NCI-H510A treated with DMSO at 0.1 percent for 48 hours (cell line): ENCODE measurements at places on chromosomes 6 and 20.

- no peak for DNase-seq
Measured at GRCh38 chr20:19791887-19792286, 33.8 kb downstream of the RIN2 start.

DNA sequence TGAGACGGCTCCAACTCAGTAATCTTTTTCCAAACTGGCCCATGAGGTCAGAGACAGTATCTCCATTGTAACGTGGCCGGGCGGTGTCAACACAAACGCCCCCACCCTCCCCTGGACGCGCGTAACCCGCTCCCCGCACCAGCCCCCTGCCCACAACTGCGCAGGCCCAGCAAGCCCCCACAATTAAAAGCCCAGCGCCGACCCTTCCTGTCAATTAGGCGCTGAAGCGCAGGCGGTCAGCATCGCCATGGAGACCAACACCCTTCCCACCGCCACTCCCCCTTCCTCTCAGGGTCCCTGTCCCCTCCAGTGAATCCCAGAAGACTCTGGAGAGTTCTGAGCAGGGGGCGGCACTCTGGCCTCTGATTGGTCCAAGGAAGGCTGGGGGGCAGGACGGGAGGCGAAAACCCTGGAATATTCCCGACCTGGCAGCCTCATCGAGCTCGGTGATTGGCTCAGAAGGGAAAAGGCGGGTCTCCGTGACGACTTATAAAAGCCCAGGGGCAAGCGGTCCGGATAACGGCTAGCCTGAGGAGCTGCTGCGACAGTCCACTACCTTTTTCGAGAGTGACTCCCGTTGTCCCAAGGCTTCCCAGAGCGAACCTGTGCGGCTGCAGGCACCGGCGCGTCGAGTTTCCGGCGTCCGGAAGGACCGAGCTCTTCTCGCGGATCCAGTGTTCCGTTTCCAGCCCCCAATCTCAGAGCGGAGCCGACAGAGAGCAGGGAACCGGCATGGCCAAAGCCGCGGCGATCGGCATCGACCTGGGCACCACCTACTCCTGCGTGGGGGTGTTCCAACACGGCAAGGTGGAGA, at the start of the genes HSPA1A and HSPA1L:
TSS of gene HSPA1A (plus strand) at position 519 of the 814 bp plus-strand sequence. CDS start at position 733, 214 bp downstream.
TSS of gene HSPA1L (minus strand) at position 259 of the 814 bp plus-strand sequence. CDS start 3,311 bp downstream, outside the sequence.
- DNase-seq, result peak; percentile 99

DNA sequence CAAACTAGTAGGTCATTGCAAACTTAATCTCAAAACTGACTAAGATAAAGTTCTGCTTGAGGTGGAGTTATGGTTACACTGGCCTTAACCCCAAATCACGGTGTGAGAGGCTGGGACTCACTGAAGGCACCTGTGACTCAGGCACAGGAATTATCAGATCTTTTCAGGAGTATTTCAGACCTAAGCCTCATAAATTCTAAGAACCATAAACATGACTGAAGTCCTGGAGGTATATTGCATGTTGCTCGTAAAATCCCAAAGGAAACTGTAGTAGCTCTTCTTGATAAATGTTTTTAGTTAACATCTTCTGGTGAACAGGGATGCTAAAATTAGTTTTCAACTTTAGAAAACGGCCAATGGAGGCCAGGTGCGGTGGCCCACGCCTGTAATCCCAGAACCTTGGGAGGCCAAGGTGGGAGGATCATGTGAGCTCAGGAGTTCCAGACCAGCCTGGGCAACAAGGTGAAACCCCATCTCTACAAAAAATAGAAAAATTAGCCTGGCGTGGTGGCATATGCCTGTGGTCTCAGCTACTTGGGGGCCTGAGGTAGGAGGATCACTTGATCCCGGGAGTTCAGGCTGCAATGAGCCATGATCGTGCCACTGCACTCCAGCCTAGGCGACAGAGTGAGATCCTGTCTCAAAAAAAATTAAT, 36.5 kb downstream of the DZANK1 start:
- no peak for DNase-seq

DNA sequence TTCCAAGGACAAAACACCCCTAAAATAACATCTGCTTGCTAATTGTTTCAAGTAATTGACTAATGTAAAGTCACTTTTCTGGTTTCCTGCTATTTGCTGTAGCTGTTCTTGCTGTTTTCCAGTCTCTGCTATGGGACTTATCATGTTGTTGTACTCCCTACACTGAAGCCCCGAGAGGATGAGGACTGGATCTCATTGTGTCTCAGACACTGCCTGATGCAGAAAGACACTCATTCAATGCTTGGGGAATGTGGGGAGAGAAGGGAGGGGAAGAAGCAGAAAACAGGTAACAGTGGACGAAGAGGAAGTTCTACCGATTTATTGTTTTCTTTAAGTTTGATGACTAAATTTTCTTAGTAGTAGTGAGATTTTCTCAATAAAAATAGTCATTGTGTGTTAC, 79.8 kb downstream of the DOK5 start:
- DNase-seq, result no peak

DNA sequence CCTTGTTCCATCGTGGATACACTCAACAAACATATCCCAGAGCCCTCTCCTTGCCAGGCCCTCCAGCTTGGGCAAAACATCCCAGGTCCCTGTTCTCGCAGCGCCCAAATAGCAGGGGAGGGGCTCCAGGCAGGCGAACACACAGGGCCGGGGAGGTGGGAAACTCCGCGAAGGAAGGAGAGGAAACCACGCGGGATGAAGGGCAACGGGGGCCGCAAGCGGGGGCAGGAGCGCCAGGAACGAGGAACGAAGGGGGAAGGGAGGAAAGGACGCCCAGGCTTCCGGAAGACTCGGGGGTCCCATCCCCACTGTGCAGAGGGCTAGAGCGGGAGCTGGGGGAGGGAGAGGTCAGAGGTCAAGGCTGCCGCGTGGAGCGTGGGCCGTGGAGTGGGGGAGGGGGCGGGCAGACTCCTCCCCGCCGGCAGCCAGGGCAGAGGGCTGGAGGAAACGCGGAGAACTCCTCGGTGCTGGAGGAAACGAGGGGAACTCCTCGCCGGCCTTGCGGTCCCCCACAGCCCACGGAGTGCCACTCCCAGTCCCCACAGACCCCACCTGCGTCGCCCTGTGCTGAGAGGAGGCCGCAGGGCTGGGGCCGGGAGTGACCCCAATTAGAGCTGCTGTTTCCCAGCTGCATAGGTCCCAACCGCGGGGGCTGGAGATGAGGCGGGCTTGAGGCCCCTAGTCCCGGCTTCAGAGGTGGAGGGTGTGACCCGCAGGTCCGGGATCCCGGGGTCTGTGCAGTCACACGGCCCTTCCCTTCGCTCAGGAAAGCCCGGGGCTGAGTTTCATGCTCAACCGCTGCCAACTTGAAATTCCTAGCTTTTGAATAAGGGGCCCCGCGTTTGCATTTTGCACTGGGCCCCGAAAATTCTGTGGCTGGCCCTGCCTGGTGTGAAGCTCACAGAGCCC, 1.2 kb upstream of the RBM38 start:
- DNase-seq, result no peak

- DNase-seq, result no peak
Measured at GRCh38 chr6:31782126-31782855, 5.2 kb upstream of the VWA7 start.

DNA sequence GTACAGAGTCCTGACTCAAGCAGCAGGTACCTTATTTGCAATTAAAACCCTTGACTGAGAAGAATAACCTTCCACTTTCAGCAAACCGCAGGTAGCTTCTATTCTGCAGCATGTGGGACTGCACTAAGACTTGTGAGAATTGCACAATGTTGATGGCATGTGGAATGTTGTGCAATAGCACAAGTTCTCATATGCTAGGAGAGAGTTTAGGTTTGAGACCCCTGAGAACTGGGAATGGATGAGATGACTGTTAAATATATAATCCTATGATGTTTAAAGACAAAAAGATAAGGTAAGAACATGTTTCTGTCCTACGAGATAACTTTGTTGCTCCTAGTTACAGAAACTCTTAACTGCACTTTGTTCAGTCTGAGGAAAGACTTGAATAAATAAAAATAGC, 194.6 kb downstream of the OTOR start:
- no peak for DNase-seq

DNA sequence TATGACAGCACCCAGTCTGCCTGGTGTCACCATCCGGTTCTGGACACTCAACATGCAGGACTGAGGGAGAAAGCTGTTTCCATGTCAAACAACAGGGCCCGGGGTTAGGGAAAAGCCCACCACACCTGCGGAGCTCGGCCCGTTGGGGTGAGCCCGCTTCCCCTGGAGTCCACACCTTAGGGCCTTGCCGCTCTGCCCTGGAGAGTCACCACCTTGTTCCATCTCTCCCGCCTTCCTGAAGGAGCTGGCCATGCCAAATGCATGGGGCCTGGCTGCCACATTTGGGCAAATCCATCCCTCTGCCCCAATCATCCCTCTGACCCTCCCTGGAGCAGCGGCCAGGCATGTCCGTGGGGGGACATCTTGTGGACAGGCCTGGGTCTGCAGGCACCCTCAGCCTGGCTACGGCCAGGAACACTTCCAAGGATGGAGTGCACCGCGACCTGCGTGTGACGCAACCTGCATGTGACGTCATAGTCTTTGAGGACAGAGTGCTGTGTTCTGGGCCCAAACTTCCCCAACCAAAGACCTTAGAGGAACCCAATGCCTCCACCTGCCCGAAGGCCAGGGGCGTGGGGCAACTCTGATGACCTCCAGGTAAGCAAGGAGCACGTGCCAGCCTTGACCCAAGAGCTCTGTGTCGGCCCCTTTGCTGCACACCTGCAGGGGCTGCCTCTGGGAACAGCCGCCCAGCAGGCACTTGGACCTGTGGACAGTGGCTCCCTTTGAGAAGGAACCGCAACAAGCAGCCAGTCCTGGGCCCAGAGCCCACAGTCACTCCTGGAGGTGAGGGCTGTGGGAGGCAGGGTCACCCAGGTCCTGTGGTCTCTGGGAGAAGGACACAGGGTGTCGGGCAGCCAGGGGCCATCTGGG, 1.7 kb downstream of the CABLES2 start:
- peak; percentile 8 for DNase-seq

DNA sequence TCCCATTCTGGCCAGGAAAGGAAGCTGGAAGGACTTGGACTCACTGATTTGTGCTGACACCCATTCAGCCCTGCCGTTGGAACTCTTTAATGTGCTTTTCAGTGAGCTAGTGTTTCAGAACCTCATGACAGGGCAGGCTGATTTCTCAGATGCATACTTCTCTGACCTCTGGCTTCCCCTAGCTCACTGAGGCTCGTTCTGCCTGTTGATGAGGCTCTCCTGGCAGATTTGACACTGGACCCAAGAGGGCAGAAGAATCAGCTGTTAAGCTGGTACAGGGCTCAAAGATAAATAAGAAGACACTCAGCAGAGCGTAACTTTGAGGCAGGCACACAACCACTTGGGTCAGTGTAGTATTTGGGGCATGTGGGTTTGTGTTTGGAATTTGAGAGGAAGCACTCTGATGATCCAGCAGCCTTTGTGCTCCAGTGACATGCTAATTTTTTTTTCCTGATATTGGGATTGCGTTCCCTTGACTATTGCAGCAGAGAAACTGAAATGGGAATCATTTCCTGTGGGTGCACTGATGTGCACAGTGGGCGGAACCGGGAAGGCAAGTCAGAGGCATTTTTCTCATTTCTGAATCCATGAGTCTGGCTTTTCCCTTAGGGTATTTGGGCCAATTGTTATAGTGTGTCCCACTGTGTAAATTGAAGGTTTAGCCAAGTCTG, 80.2 kb downstream of the CARMIL1 start:
- peak; percentile 40 for DNase-seq

DNA sequence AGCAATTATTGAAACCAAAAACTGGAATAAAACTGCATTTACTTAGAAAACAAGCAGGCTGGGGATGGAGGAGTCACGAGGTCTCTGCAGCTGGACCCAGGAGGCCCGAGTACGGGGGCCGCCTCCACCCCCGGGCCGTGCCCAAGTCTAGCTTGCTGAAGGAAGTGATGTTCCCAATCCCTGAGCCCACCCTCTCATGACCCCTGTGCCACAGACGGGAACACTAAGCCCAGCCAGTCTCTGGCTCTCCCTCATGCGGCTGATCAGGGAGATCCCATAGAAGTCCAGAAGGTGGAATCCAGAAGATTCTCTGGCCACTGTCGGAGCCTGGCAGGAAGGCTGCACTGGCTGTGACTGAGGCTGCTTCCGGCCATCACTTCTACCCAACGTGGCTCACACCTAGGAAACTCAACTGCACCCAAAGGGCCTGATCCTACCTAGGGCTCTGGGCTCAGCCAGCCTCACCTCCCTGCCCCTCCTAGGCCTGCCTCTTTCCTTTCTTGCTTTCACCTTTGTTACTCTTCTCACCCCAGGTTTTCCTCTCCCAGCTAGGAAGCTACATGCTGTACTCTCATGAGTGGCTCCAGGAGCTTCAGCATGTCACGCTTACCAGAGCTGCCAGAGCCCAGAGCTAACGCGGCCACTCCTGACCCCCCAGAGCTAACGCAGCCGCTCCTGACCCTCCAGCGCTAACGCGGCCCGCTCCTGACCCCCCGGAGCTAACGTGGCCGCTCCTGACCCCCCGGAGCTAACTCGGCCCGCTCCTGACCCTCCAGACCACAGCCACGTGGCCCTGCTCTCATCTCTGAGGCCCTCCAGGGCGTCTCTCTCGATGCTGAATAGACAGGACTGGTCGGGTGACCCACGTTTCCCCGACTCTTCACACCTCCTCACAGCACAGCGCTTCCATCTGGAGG, 24.7 kb upstream of the HELZ2 start:
- no peak for DNase-seq

GRCh38 chr20:53101992-53102760, 130.0 kb downstream of the TSHZ2 start:
- no peak for DNase-seq

DNA sequence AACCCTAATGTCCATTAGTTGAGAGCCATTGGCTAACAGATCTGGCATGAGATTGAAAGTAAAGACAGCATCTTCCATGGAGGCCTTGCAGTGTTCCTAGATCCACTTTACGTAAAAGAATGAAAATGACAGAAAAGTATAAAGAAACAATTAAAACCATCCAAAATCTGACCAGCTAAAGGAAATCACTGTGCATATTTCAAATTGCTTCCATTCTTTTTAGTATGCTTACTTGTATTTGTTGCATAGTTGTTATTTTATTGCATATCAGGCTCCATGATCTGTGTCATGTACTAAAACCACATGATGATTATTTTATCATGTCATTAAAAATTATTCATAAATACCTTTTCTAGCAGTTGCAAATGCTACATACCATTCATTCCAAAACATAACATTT, 67.9 kb downstream of the GCLC start:
- no peak for DNase-seq

- no peak for DNase-seq
Measured at GRCh38 chr6:54754406-54754805, 92.2 kb upstream of the FAM83B start.

DNA sequence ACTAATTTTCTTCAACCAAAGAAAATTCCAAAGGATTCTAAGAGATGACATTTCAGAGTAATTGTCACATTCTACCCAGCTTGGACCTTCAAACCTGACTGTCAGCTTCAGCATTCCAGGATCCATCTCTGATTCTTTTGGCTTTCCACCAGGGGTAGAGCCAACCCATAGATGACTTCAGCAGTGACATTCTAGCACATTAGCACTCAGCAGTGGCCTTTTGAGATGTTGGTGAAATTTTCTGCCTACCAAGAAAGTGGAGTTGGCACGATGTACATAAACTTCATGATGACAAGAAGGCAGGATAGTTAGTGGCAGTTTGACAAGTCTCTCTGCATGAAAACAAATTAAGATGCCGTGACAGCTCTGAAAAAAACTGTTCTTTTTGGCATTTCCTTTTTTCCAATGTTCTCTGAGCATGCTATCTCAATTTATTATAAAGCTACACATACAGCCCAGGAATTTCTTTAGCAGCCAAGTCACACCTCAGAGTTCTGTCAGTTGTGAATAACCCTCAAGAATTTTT, 466.5 kb upstream of the RNF217 start:
- no peak for DNase-seq

GRCh38 chr20:38159957-38160756, 4.9 kb downstream of the TGM2 start:
- no peak for DNase-seq

- no peak for DNase-seq
Measured at GRCh38 chr20:14956538-14956937, 619.1 kb upstream of the FLRT3 start.

- DNase-seq, result no peak
Measured at GRCh38 chr6:17352302-17352701, 41.1 kb upstream of the CAP2 start.
